Renal cortex interstitium (tissue), 15 donors: ENCODE measurements at places on chromosomes 12 and 14.

GRCh38 chr12:107103097-107103496, 9.7 kb upstream of the CRY1 start:
- no peak for DNase-seq

GRCh38 chr14:105409364-105409763, 10.3 kb upstream of the MTA1 start:
- no peak for DNase-seq

DNA sequence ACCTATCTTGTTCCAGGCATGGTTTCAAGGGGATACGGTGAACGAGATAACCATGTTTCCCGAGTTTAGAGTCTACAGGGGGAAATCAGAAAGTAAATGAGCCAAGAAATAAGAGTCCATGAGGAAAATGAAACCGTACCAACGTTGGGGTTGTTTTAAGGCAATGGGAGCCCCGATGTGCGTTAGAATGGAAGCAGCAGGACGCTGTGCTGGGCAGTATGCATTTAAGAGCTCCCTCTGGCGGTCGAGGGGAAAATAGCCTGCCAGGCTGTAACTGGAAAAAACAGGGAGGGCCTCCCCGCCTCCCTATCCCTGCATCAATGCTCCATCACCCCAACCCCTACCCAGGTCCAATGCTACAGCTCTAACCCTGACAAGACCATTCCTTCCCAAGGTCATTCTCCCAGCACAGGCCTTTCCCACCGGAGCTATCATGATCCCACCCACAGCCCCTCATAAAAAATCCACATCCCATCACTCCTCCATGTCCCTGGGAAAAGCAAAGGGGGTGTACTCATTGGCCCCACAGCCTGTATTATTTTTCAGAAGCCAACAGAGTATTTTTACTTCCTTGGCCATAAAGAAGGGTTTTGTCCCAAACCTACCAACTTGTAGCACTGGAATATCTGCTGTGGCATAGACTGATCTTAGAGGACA, 226.3 kb upstream of the NOS1 start:
- DNase-seq, result no peak

DNA sequence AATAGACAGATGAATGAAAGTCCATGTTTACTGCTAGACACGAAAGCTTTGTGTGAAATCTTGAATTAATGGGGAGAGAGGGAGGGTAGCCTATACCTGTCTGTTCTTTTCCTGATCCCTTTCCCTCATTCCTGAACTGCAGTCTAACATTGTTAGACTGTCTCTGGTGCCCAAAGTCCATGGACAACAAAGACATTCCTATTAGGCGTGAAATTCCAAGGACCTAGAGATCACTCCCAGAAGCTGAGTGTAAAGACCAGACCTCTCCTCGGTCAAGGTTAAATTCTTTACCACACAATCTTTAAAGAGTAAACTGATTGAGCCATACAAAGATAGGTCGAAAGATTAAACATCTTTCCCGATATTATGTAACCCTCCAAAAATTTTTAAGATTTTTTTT, 270.7 kb upstream of the GARIN2 start:
- DNase-seq, result no peak

DNA sequence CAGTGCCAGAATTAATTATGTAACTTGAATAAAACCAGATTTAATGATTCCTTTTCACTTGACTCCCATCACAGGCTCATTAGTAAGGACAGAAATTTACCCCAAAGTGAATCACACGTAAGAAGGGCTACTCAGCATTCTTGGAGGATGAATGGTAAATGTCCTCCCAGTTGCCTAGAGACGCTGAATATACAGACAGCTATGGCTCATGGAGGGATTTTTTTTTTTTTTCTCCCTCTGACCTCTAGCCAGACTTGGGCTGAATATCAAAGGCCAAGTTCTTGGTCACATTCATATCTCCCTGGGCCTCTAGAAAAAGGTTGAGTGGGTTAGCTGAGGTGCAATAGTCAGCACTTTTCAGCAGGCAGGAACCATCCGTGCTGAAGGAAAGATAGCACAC, 77.5 kb downstream of the PHLDA1 start:
- no peak for DNase-seq

DNA sequence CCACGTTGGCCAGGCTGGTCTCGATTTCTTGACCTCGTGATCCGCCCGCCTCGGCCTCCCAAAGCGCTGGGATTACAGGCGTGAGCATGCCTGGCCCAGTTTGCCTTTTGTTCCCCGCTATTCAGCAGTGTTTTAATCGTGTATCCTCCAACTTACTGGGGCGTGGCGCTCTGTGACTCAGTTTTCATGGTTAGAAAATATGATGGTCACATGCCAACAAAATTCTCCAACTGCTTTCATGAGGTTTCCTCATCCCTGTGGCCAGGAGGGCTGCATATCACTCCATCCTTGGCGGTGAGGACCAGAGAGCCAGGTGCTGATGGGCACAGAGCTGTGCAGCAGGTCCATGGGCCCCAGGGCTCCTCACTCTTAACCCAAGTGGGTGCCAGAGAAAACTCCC, 33.0 kb upstream of the PRMT8 start:
- DNase-seq, result no peak

DNA sequence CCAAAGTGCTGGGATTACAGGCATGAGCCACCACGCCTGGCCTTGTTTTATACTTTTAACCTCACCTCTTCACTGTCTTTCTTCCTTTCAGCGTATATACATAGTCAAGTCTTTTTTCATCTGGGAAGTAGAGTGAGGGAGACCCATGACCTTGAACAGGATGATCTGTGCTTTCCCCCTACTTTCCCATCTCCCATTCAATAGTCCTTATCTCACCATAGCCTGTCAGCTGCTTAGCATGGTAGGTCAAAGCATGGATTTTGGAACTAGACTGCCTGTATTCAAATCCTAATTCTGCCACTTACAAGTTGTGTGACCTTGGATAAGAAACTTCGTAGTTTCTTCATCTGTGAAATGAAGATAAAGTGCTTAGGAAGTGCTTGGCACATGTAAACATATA, 96.4 kb upstream of the MON2 start:
- DNase-seq, result no peak

DNA sequence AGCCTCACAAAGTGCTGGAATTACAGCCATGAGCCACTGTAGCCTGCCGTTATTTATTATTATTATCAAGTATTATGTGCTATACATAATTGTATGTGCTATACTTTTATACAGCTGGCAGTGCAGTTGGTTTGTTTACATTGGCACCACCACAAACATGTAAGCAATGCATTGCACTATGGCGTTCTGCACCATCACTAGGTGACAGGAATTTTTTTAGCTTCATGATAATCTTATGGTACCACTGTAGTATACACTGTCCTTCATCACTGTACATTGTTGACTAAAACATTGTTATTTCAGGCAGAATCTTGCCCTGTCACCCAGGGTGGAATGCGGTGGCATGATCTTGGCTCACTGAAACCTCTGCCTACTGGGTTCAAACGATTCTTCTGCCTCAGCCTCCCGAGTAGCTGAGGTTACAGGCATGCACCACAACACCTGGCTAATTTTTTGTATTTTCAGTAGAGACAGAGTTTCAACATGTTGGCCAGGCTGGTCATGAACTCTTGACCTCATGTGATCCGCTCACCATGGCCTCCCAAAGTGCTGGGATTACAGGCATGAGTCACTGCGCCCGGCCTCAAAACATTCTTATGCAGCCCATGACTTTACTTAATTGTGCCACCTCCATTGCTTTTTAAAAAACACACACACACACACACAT, 17.1 kb downstream of the MRPL42 start:
- DNase-seq, result no peak

- DNase-seq, result no peak
These were observed 2.8 kb downstream of the PPP1CC start for GRCh38 chr12:110739894-110740293.

GRCh38 chr14:32480337-32480736, 151.2 kb downstream of the AKAP6 start:
- DNase-seq, result no peak

- DNase-seq, result no peak
These were observed 2.2 kb upstream of the YAF2 start for GRCh38 chr12:42240131-42240750.

DNA sequence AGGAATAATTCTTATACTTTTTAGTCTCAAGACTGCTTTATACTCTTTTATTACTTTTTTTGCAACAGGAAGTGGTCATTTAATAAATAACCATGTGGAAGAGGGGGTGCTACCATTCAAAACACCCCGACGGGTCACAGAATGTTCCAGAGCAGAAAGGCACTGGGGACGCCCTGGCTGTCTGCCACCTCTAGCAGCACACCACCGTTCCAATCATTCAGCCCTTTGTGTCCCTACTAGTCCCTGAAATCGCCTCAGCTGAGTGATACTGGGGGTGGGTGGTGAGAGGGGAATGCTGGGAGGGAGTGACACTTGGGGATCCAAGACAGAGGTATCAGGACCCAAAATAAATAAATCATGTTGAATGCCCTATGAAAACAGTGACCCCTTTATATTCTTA, 52.4 kb downstream of the MON2 start:
- no peak for DNase-seq

GRCh38 chr12:54933376-54933775, 51.2 kb downstream of the TESPA1 start:
- DNase-seq, result no peak

GRCh38 chr12:93378998-93379325, 1.2 kb downstream of the NUDT4 start:
- DNase-seq, result no peak

GRCh38 chr12:79275631-79276030, 411.1 kb downstream of the SYT1 start:
- DNase-seq, result no peak

DNA sequence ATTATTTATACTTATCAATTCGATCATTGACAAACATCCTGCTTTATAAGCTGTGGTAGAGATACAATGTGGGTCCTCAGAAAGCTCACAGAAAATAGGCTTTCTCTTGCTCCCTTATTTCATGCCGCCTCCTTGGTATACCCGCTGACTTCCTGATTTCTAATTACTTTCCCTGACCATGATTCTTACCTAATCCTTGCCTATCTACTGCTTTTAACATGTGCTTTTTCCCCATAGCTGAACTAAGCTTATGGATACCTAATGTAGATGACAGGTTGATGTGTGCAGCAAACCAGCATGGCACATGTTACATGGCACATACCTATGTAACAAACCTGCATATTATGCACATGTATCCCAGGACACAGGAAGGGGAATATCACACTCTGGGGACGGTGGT, 65.1 kb downstream of the ITPR2 start:
- DNase-seq, result no peak

DNA sequence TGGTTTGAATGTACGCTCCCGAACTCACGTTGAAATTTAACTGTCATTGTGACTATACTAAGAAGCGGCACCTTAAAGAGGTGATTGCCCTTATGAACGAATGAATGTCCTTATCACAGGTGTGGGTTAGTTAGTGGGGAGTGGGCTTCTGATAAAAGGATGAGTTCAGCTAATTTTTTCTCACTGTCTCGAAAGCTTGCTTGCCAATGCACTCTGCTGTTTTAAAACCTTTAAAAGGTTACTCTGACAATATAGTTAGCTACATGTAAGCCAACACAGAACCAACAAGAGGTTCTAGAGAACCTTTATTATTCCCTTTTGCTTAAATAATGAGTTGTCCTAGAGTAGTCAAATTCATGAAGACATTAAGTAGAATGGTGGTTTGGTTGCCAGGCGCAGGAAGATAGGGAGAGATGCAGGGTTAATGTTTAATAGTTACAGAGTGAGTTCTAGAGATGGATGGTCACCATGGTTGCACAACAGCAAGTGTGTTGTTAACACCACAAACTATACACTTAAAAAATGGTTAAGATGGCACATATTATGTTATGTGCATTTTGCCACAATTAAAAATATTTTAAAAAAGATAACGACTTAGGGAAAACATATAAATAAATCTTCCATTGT, 26.3 kb downstream of the RTN1 start:
- no peak for DNase-seq

- DNase-seq, result no peak
These were observed 124.0 kb upstream of the EVL start for GRCh38 chr14:99941211-99941610.
